Skin of body (tissue), 3 donors: ENCODE measurements at places on chromosomes 7 and 10. TPM values are rescaled to one million over a fixed set of nuclear protein-coding genes. Genes with fewer than 3 reads are reported as not detected.

GRCh38 chr7:6012355-6013104 is 3.5 kb downstream of the AIMP2 start:
- no peak for DNase-seq

- no peak for DNase-seq
Observed at GRCh38 chr10:86331861-86332260, 34.7 kb downstream of the GRID1 start.

DNA sequence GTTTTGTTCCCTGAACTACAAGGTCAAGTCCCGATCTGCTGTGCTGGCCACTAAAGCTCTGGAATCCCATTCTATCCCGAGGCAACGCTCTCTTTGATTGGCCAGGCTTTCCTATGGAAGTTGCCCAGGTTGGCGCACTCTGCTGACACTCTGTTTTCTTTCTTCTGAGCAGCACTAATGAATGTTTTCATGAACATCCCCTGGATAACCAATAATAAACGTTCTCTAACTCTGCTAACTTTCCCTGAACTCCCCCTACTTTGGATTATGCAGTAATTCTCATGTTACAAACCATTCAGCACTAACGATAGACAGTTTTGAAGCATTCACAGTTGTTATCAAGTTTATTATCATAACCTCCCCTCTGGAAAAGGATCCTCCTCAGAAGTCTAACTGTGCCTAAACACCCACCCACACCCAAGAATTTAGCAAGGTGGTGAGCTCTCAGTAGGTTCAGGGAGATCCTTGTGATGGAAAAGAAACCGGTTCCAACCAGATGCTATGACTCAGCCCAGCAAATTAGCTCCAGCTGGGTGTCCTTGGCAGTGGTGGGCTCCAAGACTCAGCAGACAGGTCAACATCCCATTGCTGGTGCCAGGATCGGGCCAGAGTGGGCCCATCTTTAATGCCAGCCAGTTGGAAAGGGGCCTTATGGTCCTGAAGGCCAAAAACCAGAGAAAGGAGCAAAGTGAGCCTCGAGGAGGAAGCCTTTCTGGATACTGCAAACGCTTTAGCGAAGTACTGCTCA is 68.4 kb downstream of the CREB3L2 start:
- DNase-seq: peak; percentile 36

- DNase-seq: no peak
Observed at GRCh38 chr7:100575206-100575631, 1.5 kb upstream of the SAP25 start.

DNA sequence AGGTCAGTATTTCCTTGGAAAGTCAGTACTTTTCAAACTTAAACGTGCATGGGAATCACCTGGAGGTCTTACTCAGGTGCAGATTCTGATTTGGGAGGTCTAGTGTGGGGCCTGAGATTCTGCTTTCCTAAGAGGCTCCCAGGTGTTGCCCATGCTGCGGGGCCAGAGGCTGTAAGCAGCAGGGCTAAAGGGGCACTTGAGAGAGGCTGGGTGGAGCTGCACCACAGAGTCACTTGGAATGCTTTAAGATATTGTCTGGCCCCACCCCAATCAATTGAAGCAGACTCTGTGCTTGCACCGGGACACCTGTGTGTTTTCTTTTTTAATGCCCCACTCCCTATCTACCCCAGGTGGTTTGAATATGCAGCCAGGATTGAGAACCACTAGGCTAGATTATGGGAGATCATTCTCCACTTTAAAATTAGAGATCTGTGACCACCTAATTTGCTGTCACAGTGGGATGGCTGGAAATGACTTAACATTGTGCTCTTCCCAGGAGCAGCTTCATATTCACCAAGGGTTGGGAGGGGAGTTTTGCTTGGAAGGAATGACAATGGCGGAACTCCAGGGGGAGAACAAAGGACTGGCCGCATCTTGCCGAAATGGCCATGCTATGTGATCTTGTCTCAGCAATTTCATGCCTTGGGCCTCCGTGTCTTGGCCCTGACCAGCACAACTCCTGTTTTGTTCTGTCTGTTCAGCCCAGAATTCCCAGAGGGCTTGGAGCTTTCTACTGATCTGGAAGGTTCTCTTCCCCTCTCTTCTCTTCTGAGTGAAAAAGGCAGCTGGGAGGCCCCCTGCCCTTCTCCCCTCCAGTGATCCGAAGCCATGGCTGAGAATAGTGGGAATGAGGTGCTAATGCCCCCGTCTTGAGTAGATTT is 80.2 kb downstream of the FAM241B start:
- no peak for DNase-seq

- DNase-seq: no peak
Observed at GRCh38 chr10:121860810-121861209, 67.0 kb downstream of the ATE1 start.

GRCh38 chr7:154183482-154183881 is 131.3 kb downstream of the DPP6 start:
- no peak for DNase-seq

DNA sequence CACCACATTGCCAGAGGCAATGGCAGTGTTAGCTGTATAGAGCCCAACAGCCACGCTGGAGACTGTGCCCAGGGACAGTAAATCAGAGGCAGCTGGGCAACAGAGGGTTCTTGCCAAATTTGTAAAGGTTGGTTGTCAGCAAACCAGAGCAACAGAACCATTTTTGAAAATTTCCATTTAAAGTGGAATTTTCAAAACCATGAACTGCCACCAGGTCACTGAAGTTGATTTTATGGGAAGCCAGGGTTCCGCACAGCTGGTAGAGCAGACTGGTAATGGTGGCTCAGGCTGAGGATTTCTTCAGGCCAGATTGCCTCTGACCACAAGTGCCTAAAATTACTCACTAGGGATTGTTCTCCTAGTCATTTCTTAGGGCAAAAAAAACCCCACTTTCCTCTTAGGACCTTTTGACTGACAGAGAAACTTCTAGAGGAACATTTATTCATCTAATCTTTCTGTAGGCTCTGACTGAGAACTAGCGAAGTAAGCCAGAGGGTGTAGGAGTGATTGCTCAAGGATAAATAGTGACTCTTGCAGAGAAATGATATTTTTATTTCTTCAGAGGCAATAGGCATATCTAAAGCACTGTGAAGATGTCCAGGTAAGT is 342.4 kb downstream of the BBS9 start:
- no peak for DNase-seq

DNA sequence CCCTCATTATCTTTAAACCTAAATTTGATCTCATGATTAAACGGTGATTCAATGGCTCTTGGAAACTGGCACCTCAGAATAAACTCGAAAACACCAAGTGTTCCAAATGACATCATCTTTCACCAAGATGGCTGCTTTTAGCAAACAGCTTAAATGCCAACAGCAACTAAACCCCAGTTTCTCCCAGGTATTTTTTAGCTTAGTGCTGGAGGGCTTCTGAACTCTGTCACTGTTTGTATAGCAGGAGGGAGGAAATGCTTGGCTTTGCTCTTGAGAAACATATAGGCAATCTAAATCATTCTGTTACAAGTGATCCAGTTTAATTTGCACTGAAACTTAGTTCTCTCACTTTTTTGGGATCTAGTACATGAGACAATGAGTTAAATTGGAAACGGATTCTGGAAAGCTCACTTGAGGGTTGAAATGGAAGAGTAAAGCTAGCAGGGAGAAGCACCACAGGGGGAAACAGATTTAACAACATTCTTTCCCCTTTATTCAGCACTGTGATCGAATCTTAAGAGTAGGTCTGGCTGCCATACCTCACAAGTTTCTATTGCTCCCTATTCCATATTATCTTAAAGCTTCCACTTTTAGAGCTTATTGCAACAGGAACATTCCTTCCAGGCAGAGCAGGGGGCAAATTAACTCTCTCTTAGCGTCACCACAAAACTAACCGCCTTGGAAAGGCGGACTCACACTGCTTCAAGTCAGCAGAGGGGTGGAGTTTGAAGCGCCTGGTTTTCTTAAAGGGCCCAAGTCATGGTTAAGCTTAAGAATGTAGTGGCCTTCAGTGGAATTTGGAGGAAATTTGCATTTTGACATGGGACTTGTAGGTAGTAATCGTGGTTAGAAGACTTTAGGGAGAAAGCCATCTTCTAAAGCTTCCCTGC is 1.8 kb upstream of the CCDC6 start:
- peak; percentile 82 for DNase-seq

GRCh38 chr7:149683181-149683580 is 90.2 kb downstream of the ZNF467 start:
- no peak for DNase-seq

DNA sequence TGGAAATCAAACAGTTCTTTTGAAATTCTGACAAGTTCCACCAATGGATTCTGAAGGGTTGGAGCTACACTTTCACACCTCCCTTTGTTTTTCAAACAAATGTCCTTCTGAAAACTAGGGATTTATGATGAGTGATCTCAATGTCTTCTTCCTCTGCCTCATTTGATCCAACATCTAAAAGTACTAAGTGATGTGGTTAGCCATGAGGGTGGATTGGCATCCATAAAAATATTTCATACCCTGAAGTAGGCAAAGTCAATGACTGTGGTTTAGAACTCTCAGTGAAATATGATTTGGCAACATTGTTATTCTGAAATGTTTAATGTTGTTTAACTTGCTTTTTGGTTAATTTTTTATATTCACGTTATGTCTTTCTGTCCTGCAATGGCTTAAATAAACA is 136.9 kb downstream of the MBL2 start:
- DNase-seq: no peak

Gene FAM25C
- total RNA-seq: not detected

Gene CRPPA
- 4.1 TPM for total RNA-seq
